Foreskin fibroblast (primary cell): ENCODE measurements at places on chromosomes 2 and 18.
A peak's percentile ranks its signal among the peaks of the same experiment; 100 is the strongest.

GRCh38 chr18:32884543-32884942, 111.7 kb upstream of the KLHL14 start:
- no peak for DNase-seq

GRCh38 chr2:287471-287885, 413 bp downstream of the ALKAL2 start:
- DNase-seq, result no peak

- no peak for DNase-seq
Observed at GRCh38 chr18:9549405-9549804, 65.0 kb downstream of the PPP4R1 start.

- no peak for DNase-seq
Observed at GRCh38 chr2:45403036-45403435, 208.0 kb downstream of the SRBD1 start.

GRCh38 chr2:127984551-127984950, 43.3 kb downstream of the SAP130 start:
- DNase-seq, result peak; percentile 37

DNA sequence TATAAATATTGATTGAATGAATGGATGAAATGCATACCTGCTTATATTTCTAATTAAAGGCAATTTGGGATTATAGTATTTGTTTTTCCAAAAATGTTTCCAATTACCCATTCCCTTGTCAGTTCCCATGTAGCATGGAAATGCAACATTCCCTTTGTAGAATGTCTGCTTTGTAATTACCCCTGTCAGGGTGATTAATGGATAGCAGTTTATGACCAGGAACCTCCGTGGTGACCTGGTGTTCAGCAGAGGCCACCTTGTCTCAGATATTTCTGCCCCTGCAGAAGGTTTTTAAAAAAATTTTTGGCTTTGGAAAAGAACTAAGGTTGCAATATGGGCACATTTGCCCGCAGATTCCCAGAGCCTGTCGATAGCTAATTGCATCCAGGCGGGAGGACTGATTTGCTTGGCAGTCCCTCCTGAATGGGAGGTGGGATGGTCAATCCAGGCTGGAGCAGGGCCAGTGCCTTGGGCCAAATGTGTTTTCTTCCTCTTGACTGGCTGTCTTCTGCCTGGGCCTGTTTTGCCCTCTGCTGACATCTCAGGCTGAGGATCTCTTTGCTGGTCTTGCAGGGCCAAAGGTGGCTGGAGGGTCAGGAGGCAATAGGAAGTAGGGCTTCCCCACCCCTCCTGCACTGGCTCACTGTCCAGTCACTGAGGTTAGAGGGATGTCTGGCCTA, 82.1 kb downstream of the TMEM182 start:
- DNase-seq, result no peak

DNA sequence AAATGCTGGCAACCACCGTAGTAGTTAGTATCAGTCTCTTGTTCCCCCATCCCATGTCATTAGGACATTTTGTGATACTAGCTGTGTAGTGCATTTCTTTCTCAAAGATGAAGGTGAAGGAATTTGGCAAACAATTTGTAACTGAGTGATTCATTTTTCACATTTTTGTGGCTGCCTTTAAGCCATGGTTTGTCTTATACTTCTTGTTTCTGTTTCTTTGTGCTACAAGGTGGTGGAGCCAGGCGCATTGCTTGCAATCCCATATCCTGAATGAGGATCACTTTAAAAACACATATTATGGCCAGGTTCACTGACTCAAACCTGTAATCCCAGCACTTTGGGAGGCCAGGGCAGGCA, 40.6 kb downstream of the GPD2 start:
- DNase-seq, result no peak

DNA sequence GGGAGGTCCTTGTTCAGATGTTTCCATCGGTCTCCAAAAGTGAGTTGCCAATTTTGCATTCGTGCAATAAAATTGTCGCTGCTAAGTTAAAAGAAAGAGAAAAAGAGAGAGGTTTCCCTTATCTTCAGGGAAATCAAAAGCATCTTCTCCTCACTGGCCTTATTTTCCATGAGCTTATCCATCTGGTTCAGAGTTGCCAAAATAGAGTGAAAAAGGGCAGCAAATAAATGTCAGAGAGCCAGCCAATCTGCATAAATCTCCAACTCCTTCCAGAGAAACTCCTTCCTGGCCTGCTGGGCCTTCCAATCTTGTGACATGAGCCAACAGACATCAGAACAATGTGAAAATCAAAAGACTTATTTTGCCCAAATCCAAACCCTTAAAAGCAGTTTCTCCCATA, 28.4 kb downstream of the PAX3 start:
- no peak for DNase-seq

- peak; percentile 72 for DNase-seq
Observed at GRCh38 chr2:39435741-39436591, 1.1 kb downstream of the MAP4K3 start.

GRCh38 chr2:43210467-43211303, 15.7 kb downstream of the ZFP36L2 start:
- peak; percentile 70 for DNase-seq

DNA sequence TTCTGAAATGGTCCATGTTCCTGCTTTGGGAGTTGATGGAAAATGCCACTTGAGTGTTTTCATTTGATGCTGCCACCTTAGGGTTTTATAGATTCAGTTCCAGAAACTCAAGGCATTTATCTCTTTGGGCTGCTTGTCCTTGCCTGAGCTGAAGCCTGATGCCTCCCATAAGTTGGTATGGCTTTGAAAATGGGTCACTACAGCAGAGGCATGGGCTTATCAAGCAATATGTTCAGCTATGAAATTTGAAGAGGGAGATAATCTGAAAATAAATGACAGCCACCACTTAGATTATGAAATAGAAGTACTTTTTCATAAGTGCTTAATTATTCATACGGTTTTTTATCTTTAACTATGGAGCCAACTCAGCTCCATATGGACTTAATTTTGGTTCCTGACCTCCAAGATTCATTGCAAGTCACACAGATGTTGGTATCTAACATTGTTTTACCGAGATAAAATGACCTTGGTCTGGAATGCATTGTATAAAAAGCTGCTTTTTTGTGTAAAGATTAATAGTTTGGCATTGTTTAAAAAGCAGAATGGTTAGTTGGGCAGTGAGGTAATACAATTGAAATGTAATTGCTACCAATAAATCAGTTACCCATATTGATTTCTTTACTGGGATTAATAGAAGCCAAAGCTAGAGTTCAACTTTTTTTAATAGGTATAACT, 4.5 kb downstream of the SLC14A1 start:
- peak; percentile 90 for DNase-seq

GRCh38 chr2:151882786-151883445, 54.7 kb upstream of the ARL5A start:
- DNase-seq, result no peak

- DNase-seq, result peak; percentile 41
Observed at GRCh38 chr2:179861027-179861415, 391 bp downstream of the ZNF385B start.

DNA sequence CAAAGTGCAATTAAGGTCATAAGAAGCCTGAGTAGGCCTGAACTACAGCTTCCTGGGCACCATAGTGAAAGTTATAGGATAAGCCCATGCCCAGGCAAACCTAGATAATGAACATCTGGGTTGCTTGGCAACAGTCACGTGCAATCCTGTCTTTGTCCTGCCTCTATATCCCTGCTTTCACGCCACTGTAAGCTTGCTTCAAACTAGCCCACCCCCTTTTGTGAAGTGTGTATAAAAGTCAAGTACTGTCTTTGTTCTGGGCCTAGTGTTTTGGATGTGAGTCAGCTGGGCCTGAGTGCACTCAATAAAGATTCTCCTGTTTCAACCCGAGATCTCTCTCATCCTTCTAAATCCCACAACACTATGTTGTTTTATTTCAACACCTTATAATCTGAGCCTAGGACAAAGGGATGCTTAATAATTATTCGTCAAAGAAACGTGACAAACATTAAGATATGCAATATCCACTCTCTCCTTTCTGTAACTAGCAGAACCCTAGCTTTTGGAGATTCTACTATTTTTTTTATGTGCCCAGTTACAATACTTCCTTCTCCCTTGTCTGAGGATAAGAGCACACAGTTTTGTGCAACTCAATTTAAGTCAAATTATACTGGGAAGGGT, 927.8 kb downstream of the SUCLG1 start:
- no peak for DNase-seq

DNA sequence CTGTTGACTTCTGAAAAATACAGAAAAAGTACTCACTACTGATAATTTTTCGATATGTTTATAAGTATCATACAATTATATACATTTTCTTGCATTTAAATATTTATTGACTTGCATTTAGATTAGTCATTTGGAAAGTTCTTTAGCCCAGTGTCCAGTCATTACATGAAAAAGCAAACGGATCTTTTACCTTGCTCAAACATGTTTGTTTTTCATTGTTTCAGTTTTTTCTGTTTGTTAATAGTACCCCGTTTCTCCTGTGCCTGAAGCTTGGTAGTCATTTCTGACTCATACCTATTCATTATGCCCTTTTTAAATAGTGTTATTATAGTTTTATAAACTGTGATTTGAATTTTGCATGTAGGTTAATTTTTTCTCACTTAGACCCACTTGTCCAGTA, 28.1 kb downstream of the CEP192 start:
- no peak for DNase-seq

GRCh38 chr2:193776988-193777387, 1582.3 kb upstream of the TMEFF2 start:
- DNase-seq, result no peak

GRCh38 chr2:241595600-241596140, 37.1 kb downstream of the BOK start:
- DNase-seq, result no peak

GRCh38 chr2:48860380-48860779, 104.9 kb upstream of the LHCGR start:
- DNase-seq, result no peak

- DNase-seq, result no peak
Observed at GRCh38 chr2:30984148-30984547, 154.1 kb downstream of the GALNT14 start.

GRCh38 chr2:237282568-237283128, 131.3 kb downstream of the COL6A3 start:
- DNase-seq, result peak; percentile 53

- no peak for DNase-seq
Observed at GRCh38 chr2:206518997-206519396, 75.7 kb downstream of the ADAM23 start.

DNA sequence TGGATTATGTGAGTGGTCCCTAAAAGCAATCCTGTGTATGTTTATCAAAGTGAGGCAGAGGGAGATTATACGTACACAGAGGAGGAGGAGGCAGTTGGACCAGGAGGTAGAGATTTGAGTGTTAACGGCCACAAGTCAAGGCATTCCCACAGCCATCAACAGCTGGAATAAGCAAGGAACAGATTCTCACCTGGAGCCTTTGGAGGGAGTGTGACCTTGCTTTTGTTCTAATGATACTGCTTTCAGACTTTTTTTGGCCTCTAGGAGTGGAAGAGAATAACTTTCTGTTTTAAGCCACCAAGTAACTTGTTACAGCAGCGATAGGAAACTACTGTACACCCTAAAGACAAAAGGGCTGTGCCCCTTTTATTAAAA, 18.1 kb downstream of the LCLAT1 start:
- DNase-seq, result no peak

- no peak for DNase-seq
Observed at GRCh38 chr2:230739961-230740360, 27.3 kb downstream of the CAB39 start.

- no peak for DNase-seq
Observed at GRCh38 chr2:228065686-228066085, 115.8 kb downstream of the SPHKAP start.

- DNase-seq, result no peak
Observed at GRCh38 chr2:26185954-26186770, 13.3 kb downstream of the GAREM2 start.

GRCh38 chr18:75129717-75130477, 79.0 kb downstream of the PTGR3 start:
- no peak for DNase-seq

DNA sequence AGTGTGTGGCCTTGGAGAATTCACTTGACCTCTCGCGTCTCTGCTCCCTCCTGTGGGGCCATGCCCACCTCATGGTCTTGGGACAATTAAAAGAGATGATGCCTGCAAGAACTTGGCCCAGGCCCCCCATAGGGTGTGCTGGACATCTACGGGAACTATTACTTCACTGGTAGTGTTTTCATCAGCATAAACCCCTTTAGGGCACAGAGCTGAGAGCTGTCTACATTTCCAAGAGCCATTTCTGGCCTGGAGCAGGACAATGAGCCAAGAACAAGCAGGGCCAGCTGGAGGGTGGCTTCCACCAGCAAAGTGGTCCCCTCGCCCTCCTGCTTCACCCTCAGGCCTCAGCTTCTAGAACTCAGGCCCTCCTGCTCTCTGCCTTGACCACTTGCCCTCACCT, 232.3 kb downstream of the ZBTB7C start:
- no peak for DNase-seq

DNA sequence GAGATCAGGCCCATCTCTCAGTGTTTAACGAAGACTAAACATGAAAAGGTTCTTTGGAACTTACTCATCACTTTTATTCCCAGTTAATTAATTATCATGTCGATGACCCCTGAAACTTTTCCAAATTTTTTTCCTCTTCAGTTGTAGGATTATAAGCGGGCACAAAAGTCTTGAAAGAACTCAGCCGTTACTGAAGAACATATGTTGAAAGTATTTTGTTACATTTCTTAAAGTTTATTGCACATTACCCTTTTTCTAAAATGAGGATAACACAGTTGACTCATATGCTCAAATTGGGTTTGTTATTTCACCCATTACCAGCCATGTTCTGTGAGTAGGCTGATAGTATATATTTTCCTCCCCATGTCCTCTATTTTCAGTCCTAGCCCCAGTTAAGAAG, 75.9 kb upstream of the COL3A1 start:
- DNase-seq, result no peak
